OCI-LY7 (cell line): ENCODE measurements at places on chromosomes 1 and 21. TPM values are rescaled to one million over a fixed set of nuclear protein-coding genes. Genes with fewer than 3 reads are reported as not detected.

- no peak for DNase-seq
These were observed 11.2 kb downstream of the ALX3 start for GRCh38 chr1:110059133-110059863.

GRCh38 chr1:53981220-53981619 is 35.1 kb downstream of the LRRC42 start:
- no peak for DNase-seq

GRCh38 chr21:19781881-19782652 is 1216.1 kb upstream of the NCAM2 start:
- DNase-seq, result no peak

DNA sequence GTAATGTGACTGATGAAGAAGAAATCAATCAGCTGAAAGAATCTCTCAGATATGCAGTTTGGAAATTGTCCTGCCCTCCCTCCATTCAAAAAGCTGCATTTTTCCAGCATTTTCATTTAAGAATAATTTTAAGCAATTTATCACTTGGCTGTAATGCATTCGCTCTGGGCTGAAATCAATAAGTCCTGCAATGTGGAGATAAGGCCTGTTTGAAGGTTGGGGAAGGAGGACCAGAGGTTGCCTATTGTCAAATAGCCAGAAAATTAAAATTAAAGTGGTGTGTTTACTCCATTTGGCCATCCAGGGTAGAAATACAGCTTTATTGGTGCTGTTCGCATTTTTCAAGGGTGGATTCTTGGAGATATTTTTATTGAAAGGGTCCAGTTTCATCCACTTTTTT is 187.6 kb upstream of the NFIA start:
- DNase-seq, result no peak

DNA sequence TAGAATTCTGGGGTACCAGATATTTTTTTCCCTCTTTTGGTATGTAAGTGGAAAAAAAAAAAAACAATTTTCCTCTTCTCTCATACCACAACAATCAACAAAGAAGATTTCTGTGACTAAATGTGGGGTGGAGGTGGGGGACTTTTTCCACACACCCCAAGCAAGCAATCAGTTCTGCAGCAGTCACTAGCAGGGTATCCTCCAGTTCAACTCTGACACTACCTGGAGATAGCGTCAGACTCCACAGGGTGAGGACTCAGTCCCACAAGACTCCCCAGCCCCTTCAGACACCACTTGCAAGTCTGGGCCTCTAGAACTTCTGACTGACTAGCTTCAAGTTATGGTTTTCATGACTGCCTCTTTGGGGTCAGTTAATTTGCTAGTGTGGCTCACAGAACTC is 6.2 kb downstream of the DHX9 start:
- DNase-seq, result no peak

GRCh38 chr1:223738465-223739365 is 26.4 kb downstream of the CAPN2 start:
- no peak for DNase-seq

DNA sequence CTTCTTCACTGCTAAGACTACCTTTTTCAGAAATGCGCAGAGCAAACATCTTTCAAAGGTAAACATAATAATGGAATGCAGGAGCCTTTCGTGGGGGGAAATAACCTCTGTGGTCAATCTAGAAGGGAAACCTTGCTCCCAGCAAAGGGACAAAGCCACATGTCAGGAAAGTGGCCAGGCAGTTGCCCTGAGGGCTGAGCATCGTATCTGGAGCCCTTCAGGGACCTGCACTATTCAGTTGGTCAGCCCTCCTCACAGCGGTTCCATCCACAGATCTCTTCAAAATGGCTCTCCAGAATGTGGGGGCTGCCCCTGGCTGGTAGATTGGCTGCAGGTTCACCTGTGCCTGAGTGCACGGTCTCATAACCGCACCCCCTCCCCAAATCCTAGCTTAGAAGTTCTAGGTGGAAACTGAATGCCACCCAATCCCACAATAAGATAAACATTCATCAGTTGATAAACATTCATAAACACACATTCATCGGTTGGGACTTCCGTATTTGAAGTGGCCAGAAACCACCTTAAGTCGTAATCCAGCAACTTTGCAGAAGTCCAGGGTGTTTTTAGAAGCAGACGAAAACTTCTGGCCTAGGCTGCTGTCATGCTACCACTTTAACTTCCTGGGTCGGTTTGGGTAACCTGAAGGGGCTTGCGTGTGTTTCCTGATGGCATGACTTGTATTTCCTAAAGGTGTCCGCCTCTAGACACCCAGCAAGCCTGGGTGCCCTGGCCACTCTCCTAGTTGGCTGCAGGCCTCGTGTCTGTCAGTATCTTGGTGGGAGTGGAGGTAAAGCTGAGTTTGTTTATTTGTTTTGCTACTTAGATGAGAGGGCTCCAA is 50.5 kb downstream of the RASSF5 start:
- peak; percentile 63 for DNase-seq

DNA sequence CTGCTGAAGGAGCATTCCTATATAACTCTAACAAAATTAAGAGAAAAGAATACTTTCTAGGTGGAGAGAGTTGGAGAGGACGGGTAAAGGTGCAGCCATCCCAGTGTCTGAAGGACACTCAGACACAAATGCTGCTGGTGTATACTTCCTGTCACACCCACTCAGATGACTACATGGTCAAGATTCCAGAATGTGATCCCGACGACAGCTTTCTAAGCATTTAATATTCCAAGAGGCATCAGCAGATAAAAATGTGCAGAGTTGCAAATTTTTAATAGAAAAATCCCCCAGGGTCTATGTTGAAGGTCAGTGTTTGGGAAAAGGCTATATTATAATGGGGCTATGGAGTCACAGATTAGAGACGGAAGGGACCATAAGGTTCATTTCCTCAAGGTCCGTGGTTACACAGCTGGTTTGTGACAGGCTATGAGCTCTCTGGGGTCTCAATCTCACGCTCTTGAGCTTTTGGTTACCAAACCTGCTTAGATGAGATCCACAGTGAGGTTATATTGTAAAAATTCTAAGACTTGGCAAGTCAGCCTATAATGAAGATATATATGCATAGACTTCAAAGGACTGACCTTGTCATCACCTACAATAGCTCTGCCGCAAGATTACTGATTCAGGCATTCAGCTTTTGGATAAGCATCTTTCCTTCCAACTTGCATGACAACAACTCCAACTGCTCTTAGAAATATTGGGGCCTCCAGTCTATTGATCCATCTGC is 35.1 kb downstream of the ZNF281 start:
- DNase-seq, result peak; percentile 28

DNA sequence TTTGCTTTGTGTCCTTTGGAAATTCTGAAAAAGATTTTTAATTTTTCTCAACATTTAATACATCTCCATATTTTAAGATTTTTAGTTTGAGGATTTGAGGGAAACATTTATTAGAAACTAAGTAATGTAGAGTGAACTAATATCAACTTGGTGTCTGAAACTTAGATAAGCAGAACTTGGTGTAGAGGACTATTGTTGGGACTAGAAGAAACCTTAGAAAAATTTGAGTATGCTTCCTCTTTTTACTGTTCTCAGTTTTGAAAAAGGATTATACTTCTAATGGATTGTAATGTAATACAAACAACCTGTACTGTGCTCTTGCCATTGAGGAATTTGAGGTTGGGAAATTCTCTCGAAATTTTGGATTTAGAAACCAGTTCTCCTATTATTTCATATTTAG is 2.4 kb downstream of the FNBP1L start:
- DNase-seq, result no peak

- DNase-seq, result no peak
These were observed 3.7 kb upstream of the SLC1A7 start for GRCh38 chr1:53145942-53146708.

DNA sequence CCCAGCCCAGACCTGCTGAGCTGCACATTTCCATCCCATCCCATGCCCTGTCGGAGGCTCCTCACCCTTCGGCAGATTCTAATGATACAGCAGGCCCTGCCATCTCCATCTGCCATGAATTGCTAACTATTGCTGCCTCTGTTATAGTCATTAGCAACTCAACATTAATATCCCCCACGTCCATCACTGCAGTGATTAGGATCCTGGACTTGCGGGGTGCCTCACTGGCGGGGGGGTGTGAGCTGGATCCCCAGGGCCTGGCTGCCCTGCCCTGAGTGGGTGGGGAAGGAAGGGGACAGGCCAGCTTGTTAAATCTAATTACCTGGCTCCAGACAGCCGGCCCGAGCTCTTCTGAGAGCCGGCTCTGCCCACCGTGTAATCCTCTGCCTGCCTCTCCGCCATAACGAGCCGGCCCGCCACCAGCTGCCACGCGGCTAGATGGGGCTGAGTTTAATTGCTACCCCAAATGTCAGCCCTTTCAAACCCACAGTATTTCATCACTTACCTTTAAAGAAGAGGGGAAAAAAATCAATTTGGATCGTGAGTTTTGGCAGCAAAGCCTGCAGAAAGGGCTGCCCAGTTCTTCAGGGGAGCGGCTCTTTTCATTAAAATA is 227.3 kb upstream of the CSF3R start:
- DNase-seq, result no peak

- no peak for DNase-seq
These were observed 52.8 kb downstream of the WNT9A start for GRCh38 chr1:227894831-227895451.

- no peak for DNase-seq
These were observed 31.7 kb downstream of the SLC5A9 start for GRCh38 chr1:48254254-48254653.

GRCh38 chr1:202959276-202959620 is 1.1 kb upstream of the ADIPOR1 start:
- no peak for DNase-seq

GRCh38 chr1:232143315-232143886 is 486.5 kb downstream of the SIPA1L2 start:
- no peak for DNase-seq

GRCh38 chr1:8848663-8849386 is 29.7 kb downstream of the ENO1 start:
- peak; percentile 82 for DNase-seq

GRCh38 chr1:228136901-228137300 is 3.2 kb upstream of the GUK1 start:
- peak; percentile 45 for DNase-seq

DNA sequence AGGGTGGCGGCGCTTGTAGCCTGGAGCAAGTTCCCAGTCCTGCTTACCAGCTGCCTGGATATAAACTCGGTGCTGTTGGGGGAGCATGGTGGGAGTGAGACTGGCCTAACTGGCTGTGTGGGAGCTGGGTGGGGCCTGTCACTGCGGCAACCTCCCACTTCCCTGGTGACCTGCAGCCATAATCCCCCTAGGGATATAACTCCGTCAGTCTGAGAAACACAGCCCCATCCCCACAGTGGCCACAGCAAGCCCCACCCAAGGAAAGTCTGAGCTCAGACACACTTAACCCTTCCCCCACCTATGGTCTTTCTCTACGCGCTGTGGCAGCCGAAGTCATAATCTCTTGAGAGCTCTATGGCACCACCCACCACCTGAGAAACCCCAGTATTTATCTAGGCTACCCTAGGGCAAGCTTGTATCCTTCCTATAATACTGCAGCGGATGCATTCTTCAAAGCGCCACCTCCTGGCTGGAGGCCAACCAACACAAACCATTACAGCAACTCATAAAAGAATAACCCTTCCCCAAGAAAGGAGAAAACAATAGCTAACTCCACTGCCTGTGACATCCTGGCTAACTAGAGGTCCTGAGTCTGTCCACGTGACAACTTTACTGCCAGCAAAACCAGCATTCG is 57.4 kb downstream of the ZNF648 start:
- DNase-seq, result no peak

- no peak for DNase-seq
These were observed 12.5 kb downstream of the TRMT1L start for GRCh38 chr1:185144233-185144632.

DNA sequence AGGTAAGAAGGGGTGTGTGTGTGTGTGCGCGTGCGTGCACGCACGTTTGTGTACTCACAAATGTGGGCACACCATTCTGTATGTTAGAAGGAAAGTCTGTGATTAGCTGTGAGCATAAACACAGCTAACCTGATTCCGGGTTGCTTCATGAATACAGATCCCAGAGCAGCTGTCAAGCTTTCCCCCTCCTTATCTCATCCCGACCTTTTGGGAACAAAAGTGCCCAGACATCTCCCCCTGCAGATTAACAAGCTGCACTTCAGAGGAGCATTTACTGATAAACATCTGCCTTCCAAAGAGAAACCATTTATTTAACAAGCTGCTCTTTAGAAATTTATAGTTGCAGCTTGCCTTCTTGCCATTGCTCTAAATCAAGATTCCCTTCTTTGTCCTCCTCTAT is 97.0 kb downstream of the MT1HL1 start:
- no peak for DNase-seq

GRCh38 chr1:9239622-9240401 is 5.2 kb downstream of the H6PD start:
- DNase-seq, result peak; percentile 69

DNA sequence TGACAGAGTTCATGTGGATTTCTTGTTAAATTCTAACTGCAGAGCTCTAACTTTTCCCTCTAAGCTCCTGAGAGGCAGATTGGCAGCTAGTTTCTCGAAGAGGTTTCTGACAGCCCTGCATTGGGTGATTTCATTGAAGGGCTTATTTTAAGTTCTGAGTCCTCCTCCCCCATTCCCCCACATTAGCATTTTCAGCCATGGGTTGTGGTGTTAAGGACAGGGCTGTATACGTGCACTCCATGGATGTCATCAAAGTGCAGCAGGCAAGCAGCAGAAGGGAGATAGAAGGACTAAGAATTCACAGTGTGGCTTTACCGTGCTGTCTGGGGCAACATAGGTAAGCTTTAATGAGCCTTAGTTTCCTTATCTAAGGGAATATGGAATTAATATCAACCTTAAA is 19.0 kb downstream of the CRYZ start:
- no peak for DNase-seq

DNA sequence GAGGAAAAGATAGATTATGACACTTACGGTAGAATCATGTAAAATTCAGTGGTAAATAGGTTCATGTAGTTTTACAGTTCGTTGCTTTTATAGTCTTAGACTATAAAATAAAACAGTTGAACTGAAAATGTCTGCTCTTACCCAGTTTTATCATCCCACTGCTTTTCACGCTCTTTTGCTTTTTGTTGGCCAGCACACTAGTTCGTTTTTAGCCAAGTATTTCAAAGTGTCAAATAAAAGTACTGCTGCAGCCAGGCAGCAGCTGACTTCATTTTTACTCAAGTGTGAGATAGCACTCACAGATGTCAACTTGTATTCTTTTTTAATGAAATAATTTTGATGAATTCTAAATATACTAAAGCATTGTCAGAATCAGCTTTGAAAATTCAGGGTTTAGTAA is 18.5 kb upstream of the BTG3 start:
- DNase-seq, result no peak

Gene AGT
- not detected in 2 replicates for total RNA-seq

Gene TRIM58
- total RNA-seq, result not detected in 2 replicates

Gene C1orf53
- total RNA-seq, result 2.4 and 4.3 TPM in 2 replicates

Gene CLK2
- total RNA-seq, result 107 and 121 TPM in 2 replicates

Gene CDC7
- 54.5 and 66.3 TPM in 2 replicates for total RNA-seq

Gene OR2L5
- total RNA-seq, result not detected in 2 replicates

Gene AHCTF1
- total RNA-seq, result 55.8 and 57.7 TPM in 2 replicates

Gene FAM72C
- 44.9 and 52.7 TPM in 2 replicates for total RNA-seq

Gene IVNS1ABP
- total RNA-seq, result 74.0 and 81.1 TPM in 2 replicates
